ENCODE measurements at places on chromosomes 2 and 18.

- DNase-seq: no peak
These were observed 53.2 kb downstream of the ZNF516 start for GRCh38 chr18:76441668-76442412.

GRCh38 chr2:102159295-102159694, 16.7 kb downstream of the IL1R1 start:
- no peak for DNase-seq

DNA sequence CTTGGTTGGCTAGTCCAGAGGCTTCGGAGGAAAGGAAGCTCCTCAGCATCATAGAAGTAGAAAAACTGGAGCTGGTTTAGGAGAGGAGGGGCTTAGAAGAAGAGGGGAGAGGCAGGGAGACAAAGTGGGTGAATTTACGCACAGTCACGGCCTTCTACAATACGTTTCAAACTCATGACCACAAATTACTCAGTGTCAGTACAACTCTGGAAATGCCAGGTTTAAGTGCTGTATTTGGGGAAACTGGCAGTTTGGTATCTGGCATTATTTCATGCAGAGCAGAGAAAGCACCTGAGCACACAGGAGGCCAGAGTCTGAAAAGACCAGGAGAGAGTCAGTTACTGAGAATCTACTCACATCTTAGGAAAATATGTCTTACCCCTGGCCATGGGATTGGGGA, 55.4 kb downstream of the XRCC5 start:
- DNase-seq: no peak

DNA sequence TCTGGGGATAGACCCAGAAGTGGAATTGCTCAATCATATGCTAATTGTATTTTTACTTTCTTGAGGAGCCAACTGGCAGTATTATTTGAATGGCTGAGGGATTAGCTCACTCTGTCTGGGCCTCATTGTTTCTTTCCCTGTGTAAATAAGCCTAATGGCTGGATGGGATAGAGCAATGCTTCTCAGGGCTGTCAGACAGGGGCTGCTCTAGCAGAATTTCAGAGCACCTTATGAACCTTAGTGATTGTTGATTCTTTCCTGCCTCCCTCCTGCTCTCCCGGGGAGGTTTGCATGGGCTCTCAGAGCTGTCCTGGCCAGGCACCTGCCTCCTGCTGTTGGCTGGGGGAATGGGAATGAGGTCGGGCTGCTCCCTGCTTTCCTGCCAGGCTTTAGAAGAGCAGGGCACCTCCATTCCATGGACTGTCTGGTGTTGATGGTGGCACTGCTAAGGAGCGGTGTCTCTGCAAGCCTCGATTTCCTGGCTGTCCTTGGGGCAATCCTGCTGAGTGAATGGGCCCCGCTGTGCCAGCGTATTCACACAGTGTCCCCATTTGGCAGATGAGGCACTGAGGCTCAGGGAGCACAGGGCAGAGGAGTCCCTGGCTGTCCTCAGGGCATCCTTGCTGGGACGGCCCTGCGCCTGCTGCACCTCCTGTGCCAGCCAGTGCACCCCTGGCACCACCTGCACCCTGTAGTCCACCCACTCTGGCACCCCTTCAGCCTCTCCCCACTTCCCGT, 468.2 kb upstream of the HS6ST1 start:
- no peak for DNase-seq

- DNase-seq: no peak
These were observed 190.4 kb downstream of the PMAIP1 start for GRCh38 chr18:60090170-60090569.

DNA sequence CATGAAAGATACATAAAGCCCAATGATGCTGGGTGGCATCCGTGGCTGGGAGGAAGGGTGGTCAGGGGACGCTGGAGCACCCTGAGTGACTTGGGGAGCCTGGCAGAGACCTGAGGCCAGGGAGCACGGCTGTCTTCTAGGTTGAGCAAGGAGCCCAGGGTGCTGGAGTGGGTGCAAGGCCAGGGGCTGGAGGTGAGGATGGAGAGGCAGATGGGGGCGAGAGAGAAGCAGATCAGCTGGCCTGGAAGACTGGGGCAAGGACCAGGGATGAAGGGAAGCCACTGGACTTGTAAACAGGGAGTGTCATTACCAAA, 52.2 kb downstream of the FAM178B start:
- DNase-seq: no peak

GRCh38 chr2:9002637-9003365, 683 bp downstream of the MBOAT2 start:
- DNase-seq: no peak

DNA sequence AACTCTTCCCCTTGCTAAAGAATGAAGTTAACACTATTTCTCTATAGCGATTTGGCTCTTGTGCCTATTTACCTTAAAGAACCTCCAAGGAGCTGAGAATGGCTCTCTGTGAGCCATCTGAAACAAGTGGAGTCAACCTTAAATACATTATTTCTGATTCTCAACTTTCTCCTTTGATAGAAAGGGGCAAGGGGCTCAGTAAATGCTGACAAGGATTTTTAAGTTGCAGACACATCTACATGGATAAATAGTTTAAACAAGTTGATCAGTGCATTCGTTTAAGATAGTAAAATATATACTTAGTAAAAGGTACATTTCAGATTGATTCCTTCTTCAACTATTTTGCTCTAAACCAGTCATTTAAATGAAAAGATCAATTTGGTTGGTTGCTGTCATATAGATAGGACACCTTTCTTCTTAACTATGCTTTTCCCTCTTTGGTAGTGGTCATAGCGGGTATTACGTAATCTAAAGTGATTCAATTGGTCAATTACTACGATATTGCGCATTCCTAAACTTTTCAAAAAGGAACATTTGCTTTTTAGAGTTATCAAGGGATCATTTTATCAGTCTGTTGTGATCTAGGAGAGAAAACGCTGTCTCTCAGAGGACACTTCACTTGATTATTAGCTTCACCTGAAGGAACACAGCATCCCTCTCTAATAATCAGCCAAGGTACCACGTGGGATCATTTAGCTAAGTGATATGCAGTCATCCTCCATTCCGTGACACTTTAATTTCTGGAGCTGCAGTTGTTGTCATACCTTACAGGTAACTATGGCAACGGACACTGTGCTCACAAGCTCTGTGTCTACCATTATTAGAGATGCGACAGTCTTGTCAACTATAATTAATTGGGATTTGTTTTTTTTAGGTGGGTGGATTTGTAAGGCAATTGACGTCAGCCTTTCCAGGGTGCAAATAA, 50.9 kb upstream of the KCNE4 start:
- DNase-seq: no peak

Data from epithelial cell of prostate (primary cell).